ENCODE measurements at places on chromosomes 2 and 18. TPM values are rescaled to one million over a fixed set of nuclear protein-coding genes. Genes with fewer than 3 reads are reported as not detected.

- no peaks in the 10 kb centered on the region for H3K27me3 ChIP-seq
- DNase-seq = no peak
- peaks cover 9% of the 10 kb centered on the region for H3K4me1 ChIP-seq
- H3K36me3 ChIP-seq = no peaks in the 10 kb centered on the region
- peak overlapping the region; percentile 68 for H3K4me3 ChIP-seq
Observed at GRCh38 chr2:86193901-86194567, 1.2 kb downstream of the IMMT start.

DNA sequence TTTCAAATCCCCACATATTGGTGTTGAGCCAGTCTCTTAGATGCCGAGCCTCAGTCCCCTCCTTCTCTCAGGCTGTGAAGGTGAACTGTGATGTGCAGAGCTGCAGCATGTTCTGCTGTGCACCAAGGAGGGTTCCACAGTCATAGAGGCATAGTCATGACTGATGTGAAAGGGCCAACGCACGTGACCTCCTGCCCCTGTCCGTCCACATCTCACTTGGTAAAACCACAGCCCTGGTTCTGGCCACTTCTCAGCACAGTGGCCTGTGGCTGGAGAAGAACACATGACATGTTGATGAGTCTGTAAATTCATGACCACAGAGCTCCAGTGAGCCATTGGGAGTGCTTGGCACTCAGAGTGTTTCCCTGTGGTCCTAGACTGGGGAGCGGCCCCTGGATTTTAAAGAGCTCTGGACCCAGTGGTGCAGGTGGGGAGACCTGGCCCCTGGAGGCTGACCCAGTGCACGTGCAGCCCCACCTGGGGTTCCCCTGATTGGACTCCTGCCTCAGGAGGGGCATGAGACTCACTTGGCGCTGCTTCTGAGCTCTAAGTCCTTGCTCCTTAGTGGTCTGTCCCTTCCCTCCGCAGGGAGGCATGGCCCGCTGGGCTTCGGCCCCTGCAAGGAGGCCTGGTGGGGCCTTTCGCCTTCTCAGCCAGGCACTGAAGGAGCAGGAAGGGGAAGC lies 25.3 kb downstream of the INPP4A start:
- no peak overlapping the region for H3K4me3 ChIP-seq
- H3K4me1 ChIP-seq = peaks cover 14% of the 10 kb centered on the region
- H3K27ac ChIP-seq = no peak overlapping the region
- no peak for DNase-seq
- H3K36me3 ChIP-seq = no peaks in the 10 kb centered on the region
- H3K27me3 ChIP-seq = no peaks in the 10 kb centered on the region

DNA sequence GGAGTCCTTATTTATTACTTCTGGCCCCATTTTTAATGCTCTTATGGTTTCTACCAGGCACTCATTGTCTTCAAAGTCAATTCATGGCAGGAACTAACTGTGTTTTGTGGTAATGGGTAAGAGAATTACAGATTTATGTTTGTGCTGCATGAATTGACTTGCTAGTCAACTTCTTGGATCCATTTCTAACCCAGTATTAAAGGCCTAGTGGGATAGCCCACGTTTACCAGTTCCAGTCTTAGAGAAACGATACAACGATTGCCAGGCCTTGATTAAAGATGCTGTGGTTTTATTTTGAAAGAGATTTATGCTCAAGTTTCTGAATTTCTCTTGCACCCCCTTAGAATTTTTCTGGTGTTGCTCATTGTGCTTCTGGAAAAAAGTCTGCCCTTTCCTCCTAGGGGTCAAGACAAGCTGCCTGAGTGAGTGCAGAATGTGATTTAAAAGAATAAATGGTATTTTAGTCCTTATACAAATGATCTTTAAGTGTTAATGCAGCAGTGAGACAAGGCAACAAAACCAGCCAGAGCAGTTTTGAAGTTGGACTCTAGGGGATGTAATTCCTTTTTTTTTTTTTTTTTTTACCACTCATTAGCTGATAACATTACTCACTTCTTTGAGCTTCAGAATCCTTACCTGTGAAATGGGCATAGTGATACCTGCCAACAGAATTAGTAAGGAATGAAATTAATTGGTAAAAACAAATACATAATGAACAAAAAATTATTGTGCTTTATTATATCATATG lies 101.5 kb downstream of the ARHGAP15 start:
- H3K27me3 ChIP-seq = no peaks in the 10 kb centered on the region
- H3K4me3 ChIP-seq = no peak overlapping the region
- H3K4me1 ChIP-seq = no peaks in the 10 kb centered on the region
- no peak overlapping the region for H3K27ac ChIP-seq

GRCh38 chr18:30487962-30488361 lies 554.6 kb downstream of the DSC3 start:
- no peaks in the 10 kb centered on the region for H3K36me3 ChIP-seq
- no peak overlapping the region for H3K4me3 ChIP-seq
- H3K27me3 ChIP-seq = no peaks in the 10 kb centered on the region
- no peak for DNase-seq
- no peaks in the 10 kb centered on the region for H3K4me1 ChIP-seq

DNA sequence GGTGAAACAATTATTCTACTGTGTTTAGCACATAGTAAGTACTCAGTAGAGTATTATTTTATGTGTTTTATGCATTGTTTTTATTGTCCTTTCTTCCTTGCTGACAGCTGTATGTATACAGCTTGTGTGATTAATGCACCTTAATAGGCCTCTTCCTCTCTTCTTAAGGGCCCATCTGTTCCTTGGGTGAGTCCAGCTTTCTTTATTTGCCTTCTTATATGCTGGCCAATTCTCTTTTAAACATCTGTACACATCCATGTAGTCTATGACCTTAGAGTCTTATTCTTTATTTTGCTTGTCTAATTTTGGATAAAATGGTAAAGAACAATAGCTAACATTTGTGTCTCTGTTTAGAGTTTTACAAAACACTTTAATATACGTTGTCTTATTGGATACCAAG lies 333.7 kb upstream of the MEIS1 start:
- H3K27ac ChIP-seq = no peak overlapping the region
- no peaks in the 10 kb centered on the region for H3K36me3 ChIP-seq
- no peak overlapping the region for H3K4me3 ChIP-seq

GRCh38 chr2:121699421-121700333 lies 37.0 kb downstream of the NIFK start:
- H3K4me1 ChIP-seq = no peaks in the 10 kb centered on the region
- no peak overlapping the region for H3K27ac ChIP-seq
- no peaks in the 10 kb centered on the region for H3K27me3 ChIP-seq
- H3K36me3 ChIP-seq = no peaks in the 10 kb centered on the region
- peak; percentile 25 for DNase-seq

UPP2 gene
- not detected for total RNA-seq

DNA sequence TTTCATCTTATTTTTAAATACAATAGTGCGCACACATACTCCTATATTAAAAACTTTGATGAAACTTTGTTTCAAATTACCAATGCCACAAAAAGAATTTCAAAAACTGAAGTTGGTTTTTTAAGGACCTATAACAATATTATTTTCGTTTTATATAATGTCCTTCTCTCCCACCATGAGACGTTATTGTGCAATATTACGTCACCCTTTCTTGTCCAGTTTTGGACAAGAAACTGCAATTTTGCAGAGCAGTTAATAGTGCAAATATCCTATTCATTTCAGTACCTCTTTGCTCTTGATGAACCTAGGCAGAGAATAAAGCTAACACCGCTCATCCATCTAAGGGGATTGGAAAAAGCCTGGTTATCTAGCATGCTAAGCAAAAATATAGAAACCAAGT lies 9.7 kb upstream of the ZNF516 start:
- no peak overlapping the region for H3K27ac ChIP-seq
- no peaks in the 10 kb centered on the region for H3K36me3 ChIP-seq
- no peaks in the 10 kb centered on the region for H3K27me3 ChIP-seq

- no peak for DNase-seq
- no peaks in the 10 kb centered on the region for H3K27me3 ChIP-seq
- H3K4me3 ChIP-seq = no peak overlapping the region
- H3K27ac ChIP-seq = peak overlapping the region; percentile 39
- H3K36me3 ChIP-seq = 0 out of 2 replicates have a peak, but pooled peaks cover 2% of the 10 kb centered on the region
Observed at GRCh38 chr2:221529177-221529942, 42.7 kb downstream of the EPHA4 start.

GRCh38 chr2:160201849-160202539 lies 1.9 kb upstream of the ITGB6 start:
- no peak overlapping the region for H3K27ac ChIP-seq
- no peak overlapping the region for H3K4me3 ChIP-seq
- DNase-seq = no peak

- DNase-seq = no peak
- H3K27me3 ChIP-seq = no peaks in the 10 kb centered on the region
- no peak overlapping the region for H3K4me3 ChIP-seq
- no peaks in the 10 kb centered on the region for H3K36me3 ChIP-seq
- H3K27ac ChIP-seq = no peak overlapping the region
- H3K4me1 ChIP-seq = peaks cover 4% of the 10 kb centered on the region
Observed at GRCh38 chr2:111668741-111669140, 215.3 kb downstream of the ANAPC1 start.

CD8B2 gene
- total RNA-seq = 0.09 TPM

All from Caco-2 (cell line).